Activated CD8-positive, alpha-beta T cell treated with anti-CD3 and anti-CD28 coated beads for 36 hours (primary cell): ENCODE measurements at places on chromosomes 16 and 17. TPM values are rescaled to one million over a fixed set of nuclear protein-coding genes. Genes with fewer than 3 reads are reported as not detected.

Gene EXOC3L1
- total RNA-seq: 0.23 TPM

Gene IL17C
- total RNA-seq: 0.31 TPM

Gene FNDC8
- not detected for total RNA-seq

- DNase-seq: no peak
These were observed 149.2 kb upstream of the TBX2 start for GRCh38 chr17:61250335-61250890.

DNA sequence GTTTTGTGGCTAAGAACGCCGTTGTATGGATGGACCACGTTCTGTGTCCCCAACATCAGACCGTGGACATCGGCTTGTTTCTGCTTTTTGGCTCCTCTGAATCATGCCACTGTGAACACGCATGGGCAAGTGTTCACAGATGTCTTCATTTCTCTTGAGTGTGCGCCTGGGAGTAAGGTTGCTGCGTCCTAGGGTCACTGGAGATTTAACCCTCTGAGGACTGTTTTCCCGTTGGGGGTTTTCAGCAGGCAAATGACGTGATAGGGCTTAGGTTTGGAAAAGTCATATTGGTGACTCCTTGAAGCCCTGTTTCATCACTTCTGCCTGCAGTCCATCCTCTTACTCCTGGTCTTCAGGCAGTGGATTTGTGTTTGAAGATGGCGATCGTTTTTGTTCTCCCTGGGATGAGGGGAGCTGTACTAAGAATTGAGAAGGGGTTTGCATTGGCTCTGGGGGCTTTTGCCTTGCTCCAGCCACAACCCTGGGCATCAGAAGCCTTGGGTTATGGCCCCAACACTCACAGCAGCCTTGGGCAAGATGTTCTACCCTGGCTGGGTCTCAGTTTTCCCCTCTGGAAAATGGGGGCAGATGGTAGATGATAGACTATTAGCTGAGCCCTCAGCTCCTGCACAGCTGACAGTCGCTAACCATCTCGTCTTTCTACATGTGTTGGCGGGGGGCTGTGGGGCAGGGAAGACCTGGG is 67.2 kb upstream of the CIBAR2 start:
- no peak for DNase-seq
